ENCODE measurements at places on chromosomes 3 and 15.

- DNase-seq = no peak
Observed at GRCh38 chr3:112351823-112352222, 18.9 kb downstream of the CD200 start.

DNA sequence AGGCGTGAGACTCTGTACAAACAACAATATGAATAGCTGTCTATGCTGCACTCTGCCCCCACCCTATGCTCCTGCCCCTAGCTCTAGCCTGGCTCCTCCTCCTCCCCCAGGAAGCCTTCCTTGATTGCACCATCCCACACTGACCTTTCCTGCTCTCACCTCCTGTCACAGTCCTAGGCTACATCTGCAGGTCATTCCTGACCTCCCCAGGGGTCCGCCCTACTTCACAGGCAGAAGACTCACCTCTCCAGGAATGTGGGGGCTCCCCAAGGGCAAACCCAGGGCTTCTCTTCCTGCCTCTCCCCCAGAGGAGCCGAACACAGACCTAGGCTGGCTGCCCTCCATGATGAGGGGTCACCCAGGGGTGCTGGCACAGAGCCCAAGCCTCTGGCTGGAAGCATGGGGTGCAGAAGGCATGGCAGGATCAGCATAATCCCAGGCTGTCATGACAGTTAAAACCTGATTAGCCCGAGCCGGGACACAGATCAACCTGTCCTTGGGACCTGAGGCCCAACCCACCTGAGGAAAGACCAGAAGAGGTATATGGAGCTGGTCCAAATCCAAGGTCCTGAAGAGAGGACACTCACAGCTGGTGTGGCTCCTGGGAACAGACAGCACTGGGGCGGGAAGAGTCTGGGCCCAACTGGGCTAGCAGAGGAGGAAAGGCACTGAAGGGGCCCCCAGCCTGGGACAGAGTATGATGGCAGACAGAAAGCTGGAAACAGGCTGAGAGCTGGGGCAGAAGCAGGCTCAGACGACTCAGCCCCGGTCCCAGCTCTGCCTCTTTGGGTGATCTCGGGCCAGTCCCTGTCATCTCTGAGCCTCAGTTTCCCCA is 5.9 kb downstream of the SEMA7A start:
- DNase-seq = no peak

DNA sequence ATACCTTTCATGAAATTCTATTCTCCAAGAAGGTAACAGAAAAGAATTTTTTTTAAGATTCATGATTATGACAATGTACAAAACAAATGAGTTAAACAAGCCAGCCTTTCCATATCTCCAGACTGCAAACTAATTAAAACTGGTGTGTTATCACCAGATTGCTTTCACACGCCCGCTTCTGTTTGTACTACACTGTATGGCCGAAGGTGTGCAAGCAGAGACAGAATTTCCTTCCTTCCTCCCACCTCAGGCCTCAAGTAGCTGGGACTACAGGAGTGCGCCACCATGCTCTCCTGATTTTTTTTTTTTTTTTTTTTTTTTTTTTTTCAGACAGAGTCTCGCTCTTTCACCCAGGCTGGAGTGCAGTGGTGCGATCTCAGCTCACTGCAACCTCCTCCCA is 400.4 kb downstream of the MAGI1 start:
- no peak for DNase-seq

DNA sequence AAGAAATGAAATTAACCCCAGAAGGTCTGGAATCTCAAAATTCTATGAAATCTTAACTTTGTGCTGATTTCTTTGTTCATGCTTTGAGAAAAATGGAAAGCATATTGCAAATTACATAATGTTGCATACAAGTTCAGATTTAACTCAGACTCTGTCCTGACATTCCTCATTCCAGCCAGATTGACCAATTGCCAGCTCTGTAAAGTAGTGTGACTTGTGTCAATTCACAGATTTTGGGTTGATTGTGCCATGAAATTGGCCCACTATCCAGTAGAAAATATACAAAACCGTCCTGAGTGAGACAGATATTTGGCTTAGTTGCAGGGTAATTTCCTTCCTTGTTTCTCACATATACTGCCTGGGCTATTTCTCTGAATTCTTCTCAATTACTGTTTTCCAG is 1312.6 kb downstream of the ROBO1 start:
- DNase-seq = no peak

GRCh38 chr15:49686599-49686998 is 65.8 kb downstream of the DTWD1 start:
- DNase-seq = no peak

DNA sequence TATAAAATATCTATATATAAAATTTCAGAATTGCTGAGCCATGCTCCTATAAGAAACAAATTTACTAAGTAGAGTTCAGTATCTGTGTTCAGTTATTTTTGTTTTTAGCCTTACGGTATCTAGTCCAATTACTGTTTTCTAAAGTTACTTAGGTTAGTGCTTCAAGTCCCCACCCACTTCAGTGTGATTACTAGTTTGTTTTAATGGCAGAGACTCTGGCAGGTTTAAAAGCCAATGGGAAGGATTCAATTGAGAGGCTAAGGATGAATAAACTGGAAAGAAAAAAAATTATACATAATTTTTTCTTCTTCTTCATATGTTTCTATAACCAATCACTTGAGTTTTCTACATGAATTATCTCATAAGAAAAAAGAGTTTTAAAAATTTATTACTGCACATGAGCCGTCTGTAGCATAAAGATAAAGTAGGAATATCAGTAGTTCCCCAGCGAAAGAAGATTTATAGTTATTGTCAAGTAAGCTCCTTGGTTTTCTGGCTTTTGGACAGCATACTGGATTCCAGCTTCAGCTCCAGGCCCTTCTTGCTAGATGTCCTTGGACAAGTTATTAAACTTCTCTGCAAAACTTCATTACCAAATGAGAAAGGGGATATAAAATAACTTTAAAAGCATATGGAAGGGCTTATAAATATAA is 46.8 kb downstream of the AAGAB start:
- DNase-seq = no peak

DNA sequence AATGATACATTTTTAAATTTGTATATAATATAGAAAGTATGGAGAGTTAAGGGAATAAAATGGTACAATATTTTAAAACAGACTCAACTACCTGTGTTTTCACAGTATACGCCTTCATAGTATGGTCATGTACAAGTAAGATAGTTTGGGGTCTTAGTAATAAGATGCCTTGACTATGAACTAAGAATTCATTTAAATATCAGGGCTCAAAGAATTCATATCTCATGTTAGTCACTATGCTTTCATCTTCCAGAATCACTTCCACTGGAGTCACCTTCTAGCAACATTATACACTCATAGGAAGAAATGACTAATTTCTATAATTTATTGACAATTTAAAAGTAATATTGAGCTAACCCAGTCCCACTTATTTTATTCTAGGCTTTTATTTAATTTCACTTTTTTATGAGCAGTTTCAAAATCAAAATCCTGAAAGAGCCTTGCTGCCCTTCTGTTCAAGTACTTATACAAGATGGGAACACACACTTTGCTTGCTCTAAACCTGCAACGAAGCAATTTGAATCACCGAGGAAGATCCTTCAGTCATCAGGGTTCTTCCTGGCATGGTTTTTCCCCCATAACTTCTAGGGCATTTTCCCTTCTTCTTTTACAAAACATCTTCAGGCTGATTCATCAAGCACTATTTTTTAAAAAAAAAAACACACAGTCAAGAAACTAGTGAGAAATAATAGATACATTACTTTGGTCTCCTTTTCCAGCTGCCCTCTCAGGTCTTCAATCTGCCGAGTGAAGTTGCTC is 94.1 kb downstream of the MYH15 start:
- no peak for DNase-seq

- no peak for DNase-seq
Observed at GRCh38 chr3:171542976-171543375, 82.8 kb upstream of the TNIK start.

DNA sequence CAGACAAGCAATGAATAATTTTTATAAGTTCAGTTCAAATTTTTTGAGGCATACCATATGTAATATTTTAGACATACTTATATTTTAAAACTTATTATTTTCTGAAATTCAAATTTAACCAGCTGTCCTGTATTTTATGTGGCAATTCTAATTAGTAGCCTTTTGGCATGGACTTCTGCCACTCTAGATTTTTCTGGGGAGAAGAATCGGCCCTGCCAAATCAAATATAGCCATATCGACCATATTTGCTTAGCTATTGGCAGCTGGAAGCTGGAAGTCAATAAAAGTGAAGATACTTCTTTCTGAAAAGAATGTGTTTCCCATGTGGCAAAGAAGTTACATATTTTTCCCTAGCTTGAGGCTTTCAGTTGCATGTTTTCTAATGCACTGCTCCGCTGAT is 9.4 kb upstream of the RBMS3 start:
- no peak for DNase-seq

- no peak for DNase-seq
Observed at GRCh38 chr3:30186741-30187219, 419.6 kb upstream of the TGFBR2 start.

- no peak for DNase-seq
Observed at GRCh38 chr15:56052395-56053045, 59.1 kb upstream of the NEDD4 start.

GRCh38 chr3:76026379-76026778 is 241.0 kb upstream of the ZNF717 start:
- no peak for DNase-seq

- peak; percentile 58 for DNase-seq
Observed at GRCh38 chr15:75661100-75661755, 13.5 kb downstream of the SNX33 start.

- DNase-seq = no peak
Observed at GRCh38 chr15:78133801-78134200, 2.6 kb upstream of the CIB2 start.

DNA sequence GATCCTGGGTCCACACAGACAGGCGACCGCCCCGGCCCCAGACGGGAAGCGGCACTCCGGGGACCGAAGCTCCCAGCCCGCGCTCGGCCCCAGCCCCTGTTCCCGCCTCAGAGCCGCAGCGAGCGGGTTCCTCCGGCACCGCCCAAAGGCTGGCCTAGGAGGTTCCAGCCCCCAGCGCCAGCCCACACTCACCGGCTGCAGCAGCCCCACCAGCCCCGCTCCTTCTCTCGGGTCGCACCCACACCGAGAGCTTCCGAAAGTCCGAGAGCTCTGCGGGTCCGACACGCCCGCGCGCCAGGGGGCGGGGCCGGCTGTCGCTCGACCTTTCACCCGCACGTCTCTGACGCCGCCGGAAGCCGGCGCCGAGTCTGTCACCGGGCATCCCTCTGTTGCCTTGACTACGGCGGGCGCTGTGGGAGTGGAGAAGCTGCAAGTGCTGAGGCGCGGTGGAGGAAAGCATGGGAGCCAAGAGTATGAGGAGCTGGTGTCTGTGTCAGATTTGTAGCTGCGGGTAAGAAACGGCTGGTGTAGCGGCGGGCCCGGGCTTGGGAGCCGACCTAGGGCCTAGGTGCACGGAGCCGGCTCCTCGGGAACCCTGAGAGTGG is at the start of the genes EFL1 and SAXO2:
Gene EFL1, minus strand, starts transcription at position 313 of the 605 bp plus-strand sequence. CDS start 956 bp downstream, outside the sequence.
Gene SAXO2, plus strand, starts transcription at position 397 of the 605 bp plus-strand sequence. Its CDS starts 62 bp downstream, at position 459.
- DNase-seq = peak; percentile 53

DNA sequence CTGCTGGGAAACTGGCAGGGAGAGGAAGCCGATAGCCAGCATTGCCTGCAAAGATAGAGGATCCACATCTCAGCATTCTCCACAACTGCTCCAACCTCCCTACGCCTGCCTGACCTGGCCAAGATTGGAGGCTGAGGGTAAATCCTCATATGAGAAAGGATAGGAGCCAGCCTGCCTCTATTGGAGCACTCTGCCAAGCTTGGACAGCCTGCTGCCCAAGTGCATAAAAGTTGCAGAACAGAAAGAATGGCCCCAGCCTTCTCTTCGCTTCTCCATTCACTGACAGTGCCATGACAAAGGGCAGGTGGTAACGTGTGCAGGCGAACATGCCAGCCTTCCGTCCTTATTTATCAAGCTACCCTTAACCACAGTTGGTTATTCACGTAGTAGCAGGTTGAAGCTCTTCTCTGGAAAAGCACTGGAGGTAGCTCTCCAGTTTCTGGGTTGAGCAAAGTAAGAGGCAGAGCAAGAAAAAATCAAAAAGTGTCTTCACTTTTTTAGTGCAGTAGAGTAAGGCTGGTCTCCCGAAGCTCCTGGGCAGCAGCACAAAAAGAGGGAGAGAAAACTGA is 4.3 kb downstream of the BMF start:
- no peak for DNase-seq

DNA sequence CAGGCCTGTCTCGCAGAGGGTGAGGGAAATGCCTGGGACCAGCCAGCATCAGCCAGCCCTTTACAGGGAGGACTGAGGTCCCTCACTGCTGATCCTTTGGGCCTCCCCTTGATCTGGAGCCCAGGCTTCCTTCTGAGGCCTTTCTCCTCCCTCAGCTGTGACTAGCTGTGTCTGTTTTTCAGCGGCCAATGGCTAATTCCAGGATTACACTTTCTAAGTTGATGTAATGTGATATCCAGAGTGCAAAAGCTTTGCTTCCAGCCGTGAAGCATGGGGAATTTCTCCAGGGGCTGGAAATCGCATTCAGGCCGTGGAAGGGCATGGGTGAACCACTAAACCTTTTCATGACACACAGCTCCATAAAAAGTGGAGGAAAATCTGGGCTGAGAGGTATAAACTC is 157.6 kb downstream of the SHQ1 start:
- DNase-seq = no peak

DNA sequence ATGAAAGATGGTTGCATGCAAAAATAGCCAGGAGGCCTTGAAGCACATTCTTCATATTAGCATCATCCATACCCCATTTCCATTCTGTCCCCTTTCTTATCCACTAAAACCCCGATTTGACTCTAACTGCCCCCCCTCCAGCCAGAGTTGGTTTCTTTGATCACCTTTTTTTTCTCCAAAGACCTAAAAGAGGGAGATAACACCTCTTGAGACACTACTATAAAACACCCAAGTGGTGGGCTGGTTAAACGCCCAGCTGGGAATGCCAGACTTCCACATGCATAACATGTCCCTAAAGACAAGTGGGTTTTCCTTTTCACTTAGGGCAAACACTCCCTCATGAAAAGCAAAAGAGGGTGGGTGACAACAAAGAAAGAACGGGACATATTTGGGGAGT is 133.9 kb upstream of the WNT5A start:
- no peak for DNase-seq

DNA sequence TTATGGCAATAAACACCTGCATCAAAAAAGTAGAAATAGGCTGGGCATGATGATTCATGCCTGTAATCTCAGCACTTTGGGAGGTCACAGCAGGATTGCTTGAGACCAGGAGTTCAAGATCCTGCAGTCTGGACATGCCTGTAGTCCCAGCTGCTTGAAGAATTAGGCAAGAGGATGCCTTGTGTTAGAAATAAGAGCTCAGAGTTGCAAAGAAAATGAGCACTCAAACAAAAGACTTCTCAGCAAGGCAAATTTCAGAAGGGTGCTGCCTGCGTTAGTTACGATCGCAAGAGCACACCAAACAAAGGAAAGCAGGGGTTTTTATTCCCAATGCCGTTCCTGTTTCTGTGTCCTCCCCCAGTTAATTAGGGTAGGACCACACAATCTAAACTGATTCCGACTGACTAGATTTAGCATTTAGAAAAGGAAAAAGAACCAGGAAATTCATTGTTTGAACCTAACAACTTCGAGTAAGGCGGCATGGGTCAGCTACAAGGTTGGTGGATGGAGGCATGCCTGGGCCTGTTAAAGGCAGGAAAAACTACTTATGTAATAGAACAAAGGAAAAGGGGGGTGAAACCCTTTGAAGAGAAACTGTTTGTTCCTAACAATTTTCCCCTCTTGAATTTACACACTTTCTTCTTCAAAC is 55.5 kb downstream of the DLG1 start:
- DNase-seq = no peak

GRCh38 chr15:73318463-73319351 is 50.1 kb downstream of the HCN4 start:
- no peak for DNase-seq

GRCh38 chr3:189950258-189950657 is 170.4 kb downstream of the P3H2 start:
- no peak for DNase-seq
